ENCODE measurements at places on chromosomes 1 and 21. TPM values are rescaled to one million over a fixed set of nuclear protein-coding genes. Genes with fewer than 3 reads are reported as not detected.
A peak's percentile ranks its signal among the peaks of the same experiment; 100 is the strongest.

DNA sequence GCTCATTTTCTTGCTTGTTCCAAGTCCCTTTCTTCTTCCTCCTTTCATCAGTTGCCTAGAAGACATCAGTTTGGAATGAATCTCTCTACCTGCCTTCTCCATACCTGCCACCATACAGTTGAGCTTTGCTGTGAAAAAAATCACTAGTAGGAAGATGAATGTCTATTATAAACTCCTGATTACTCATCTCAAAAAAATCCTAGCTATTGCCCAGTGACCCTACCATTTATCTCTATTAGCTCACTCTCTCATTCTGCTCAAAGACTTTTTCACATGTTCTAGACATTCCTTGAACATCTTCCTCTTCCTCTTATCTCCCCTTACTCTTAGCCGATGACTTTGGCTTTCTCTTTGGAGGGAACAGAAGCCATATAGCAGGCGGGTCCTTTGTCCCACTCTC, 49.7 kb upstream of the HMGB4 start:
- no peaks in the 10 kb centered on the region for H3K36me3 ChIP-seq
- H3K4me3 ChIP-seq = no peak overlapping the region
- H3K4me1 ChIP-seq = peaks cover 5% of the 10 kb centered on the region
- no peak overlapping the region for H3K27ac ChIP-seq
- no peaks in the 10 kb centered on the region for H3K27me3 ChIP-seq

GRCh38 chr1:150622303-150622975, 7.0 kb downstream of the ENSA start:
- no peak overlapping the region for H3K4me3 ChIP-seq
- no peak for DNase-seq
- peak overlapping the region; percentile 83 for H3K27ac ChIP-seq
- no peaks in the 10 kb centered on the region for H3K27me3 ChIP-seq

- no peak overlapping the region for H3K4me3 ChIP-seq
- H3K4me1 ChIP-seq = no peaks in the 10 kb centered on the region
- no peak for DNase-seq
- no peaks in the 10 kb centered on the region for H3K27me3 ChIP-seq
- no peak overlapping the region for H3K27ac ChIP-seq
Measured at GRCh38 chr1:215845234-215845891, 278.3 kb downstream of the KCTD3 start.

GRCh38 chr1:171256940-171257606, 8.8 kb downstream of the FMO1 start:
- peaks cover 27% of the 10 kb centered on the region for H3K4me1 ChIP-seq
- DNase-seq = peak; percentile 45
- H3K27me3 ChIP-seq = no peaks in the 10 kb centered on the region

DNA sequence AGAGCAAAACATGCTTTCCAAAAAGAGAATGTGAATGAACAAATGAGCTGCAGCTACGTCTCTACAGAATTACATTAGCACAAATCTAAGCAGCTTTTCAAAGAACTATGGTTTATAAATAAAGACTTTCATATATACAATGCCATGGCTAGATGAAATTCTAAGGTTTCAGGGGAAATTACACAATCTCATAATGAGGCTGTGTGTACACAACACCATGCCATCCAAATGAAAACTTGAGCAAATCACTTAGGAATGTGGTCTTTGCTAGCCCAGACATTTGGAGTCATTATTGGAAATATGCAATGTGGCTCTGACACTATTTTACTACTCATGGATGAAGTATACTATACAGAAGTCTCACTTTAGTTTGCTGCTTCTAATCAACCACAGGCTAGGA, 37.5 kb downstream of the SPAG17 start:
- DNase-seq = no peak
- H3K27ac ChIP-seq = no peak overlapping the region
- H3K4me1 ChIP-seq = no peaks in the 10 kb centered on the region
- H3K27me3 ChIP-seq = no peaks in the 10 kb centered on the region
- no peaks in the 10 kb centered on the region for H3K36me3 ChIP-seq

- no peaks in the 10 kb centered on the region for H3K36me3 ChIP-seq
- H3K27ac ChIP-seq = no peak overlapping the region
- no peak overlapping the region for H3K4me3 ChIP-seq
- no peak for DNase-seq
Measured at GRCh38 chr1:96416111-96416595, 305.4 kb upstream of the PTBP2 start.

- H3K4me1 ChIP-seq = no peaks in the 10 kb centered on the region
- no peaks in the 10 kb centered on the region for H3K36me3 ChIP-seq
- no peak overlapping the region for H3K4me3 ChIP-seq
Measured at GRCh38 chr21:44370027-44370735, 16.8 kb downstream of the TRPM2 start.

DNA sequence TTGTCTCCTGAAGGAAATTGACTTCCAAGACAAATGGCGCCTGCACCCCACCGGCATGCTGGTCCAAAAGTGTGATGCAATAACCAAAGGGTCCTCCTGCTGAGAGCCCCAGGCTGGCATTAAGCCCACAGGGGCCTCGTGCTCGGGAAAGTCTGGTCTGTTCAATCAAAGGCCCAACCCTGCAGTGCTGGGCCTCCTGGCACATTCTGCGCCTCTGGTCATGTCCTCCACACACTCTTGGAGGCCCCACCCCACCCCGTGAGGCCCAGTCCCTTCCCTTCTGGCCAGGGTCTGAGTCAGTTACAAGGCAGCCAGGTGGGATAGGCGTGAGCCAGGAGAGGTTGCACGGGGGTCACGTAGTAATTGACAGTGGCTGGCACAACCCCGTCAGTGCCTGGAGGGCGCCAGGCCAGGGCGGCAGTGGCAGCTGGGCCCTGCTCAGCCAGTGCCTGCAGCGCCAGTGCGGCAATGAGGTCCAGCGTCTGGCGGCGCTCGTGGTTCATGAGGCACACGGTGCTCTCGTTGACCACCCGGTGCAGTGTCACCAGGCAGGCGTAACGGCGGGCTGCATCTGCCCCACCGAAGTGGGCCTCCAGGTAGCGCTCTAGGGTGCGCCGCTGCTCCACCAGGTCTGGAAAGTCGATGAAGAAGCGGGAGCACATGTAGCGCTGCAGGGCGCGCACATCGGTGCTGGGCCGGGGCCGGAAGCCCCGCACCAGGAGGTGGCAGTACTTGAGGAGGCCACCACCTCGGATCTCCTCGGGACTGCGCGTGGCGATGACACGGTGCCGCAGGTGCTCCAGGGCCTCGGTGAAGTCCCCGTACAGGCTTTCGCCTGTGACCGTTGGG, 6.8 kb downstream of the TENT5B start:
- H3K36me3 ChIP-seq = no peaks in the 10 kb centered on the region
- no peak for DNase-seq
- H3K4me3 ChIP-seq = no peak overlapping the region
- no peak overlapping the region for H3K27ac ChIP-seq
- H3K27me3 ChIP-seq = no peaks in the 10 kb centered on the region
- H3K4me1 ChIP-seq = no peaks in the 10 kb centered on the region

Gene C1orf74
- 2.4 TPM for total RNA-seq

Gene ASAP3
- total RNA-seq = 79.8 TPM

Gene ESRRG
- 1.4 TPM for total RNA-seq

Gene FMO2
- total RNA-seq = 31.5 TPM

Gene BEND5
- 3.3 TPM for total RNA-seq

Gene ANXA9
- total RNA-seq = 2.1 TPM

Gene CDC42BPA
- 58.6 TPM for total RNA-seq

Gene GOLT1A
- total RNA-seq = not detected

Gene SELENOF
- 86.7 TPM for total RNA-seq

Measured in tibial nerve (tissue), 4 donors.